ENCODE measurements at places on chromosomes 4 and X.

GRCh38 chr4:3183008-3183407 lies 66.0 kb upstream of the MSANTD1 start:
- no peak for DNase-seq

DNA sequence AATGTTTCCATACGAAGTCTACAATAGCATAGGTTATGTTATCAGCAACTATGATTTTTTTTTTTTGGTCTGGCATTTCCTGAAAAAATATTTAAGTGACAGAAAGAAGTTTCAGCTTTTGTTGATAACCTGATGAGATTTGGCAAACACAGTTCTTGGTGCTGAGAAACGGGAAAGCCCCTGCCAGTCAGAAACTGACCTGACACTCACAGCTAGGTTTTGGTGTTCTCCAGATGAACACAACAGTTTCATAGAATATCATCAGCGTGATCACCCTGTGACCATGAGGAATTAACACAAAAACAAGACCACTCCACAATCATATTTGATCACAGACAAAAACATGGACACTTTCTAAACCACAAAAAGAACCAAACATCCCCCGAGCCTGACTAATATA lies 152.5 kb upstream of the DCAF8L1 start:
- no peak for DNase-seq

DNA sequence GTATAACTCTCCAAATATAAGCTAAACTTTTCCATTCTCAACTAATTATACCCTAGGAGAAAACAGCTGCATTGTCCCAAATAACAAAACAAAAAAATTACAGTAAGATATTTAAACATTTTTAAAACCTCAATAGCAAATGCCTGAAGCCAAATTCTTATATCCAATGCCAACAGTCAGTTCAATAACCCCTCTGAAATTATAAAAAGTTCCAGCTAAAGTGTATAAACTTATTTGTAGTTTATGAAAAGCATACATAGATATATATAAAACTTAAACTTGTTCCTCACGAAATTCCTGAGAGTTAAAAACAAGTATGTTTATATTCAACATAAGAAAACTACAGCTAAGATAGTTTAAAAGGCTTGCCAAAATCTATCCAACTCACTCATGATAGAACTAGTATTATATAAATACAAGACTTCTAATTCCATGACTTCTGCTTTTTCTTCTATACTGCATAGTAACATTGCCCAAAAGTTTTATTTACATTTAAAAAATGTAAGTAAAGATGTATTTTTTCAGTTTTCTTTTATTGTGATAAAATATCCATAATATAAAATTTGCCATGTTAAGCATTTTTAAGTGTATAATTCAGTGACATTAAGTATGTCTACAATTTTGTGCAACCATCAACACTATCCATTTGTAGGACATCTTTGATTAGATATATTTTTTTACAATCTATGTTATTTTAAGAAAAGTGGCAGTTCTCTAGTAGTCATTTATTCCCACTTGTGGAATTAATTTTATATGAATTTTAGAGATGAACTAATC lies 72.8 kb downstream of the PPA2 start:
- DNase-seq: no peak

DNA sequence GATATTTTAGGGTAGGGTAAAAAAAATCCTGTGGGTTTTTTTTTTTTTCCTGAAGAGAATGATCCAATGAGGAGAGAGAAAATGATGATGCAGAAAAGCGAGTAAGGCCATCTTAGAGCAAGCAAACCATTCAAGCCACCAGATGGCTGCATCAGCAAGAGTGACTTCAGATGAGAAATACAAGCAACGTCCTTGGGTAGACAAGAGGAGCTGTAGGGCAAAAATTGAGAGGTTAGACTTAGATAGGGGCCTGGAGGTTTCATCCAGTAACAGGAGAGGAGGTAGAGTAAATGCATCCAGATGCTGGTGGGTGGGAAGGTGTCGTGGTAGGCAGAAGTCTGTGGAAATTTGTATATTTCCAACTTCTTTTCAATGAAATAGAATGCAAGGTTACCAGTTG lies 14.6 kb downstream of the FTHL17 start:
- no peak for DNase-seq

DNA sequence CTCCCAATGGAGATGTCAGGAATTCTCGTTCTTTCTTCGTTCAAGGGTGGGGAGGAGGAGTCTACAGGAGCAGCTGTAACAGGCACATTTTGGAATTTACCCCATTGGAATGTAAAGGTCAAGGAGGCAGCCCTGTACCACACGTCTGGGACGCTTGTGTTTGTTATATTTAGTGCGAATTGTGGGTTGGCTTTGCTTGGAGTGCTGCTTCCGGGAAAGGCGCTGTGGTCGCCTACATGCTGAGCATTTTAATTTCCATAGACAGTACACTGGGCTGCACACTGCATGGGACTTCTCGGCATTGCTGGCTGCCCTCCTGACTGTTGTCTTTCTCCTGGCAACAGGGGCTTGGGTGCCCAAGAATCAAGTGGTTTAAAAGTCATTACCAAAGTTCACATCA lies 12.8 kb downstream of the GYG2 start:
- no peak for DNase-seq

DNA sequence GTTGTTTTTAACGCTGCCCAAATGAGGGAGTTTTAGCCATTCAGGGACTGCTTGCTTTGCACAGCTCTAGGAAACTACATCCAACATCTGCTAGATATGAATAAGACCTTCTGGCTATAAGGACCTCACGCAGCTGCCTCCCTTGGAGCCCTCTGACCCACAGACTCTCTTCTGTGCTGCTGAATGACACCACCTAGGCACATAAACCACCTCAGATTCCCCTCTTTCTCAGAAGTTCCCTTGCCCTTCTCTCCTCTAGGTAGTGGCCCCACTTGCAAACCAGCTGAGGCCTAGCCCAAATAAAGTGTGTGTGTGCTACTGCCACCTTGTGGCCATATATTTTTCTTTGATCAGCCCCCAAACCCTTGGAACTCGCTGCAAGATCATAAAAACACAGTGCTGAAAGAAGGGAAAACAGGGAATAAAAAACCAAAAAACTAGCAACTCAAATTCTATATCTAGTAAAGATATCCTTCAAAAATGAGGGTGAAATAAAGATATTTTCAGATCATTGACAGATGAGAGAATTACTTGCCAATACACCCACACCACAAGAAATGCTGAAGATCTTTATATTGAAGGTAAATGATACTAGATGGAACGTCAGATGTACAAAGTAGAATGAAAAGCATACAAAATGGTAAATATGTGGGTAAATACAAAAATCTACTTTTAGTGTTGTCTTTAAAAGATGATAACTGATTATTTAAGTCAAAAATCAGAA lies 265.9 kb downstream of the ADAMTS3 start:
- DNase-seq: no peak

GRCh38 chr4:154560824-154561231 lies 2.0 kb upstream of the FGB start:
- DNase-seq: no peak

DNA sequence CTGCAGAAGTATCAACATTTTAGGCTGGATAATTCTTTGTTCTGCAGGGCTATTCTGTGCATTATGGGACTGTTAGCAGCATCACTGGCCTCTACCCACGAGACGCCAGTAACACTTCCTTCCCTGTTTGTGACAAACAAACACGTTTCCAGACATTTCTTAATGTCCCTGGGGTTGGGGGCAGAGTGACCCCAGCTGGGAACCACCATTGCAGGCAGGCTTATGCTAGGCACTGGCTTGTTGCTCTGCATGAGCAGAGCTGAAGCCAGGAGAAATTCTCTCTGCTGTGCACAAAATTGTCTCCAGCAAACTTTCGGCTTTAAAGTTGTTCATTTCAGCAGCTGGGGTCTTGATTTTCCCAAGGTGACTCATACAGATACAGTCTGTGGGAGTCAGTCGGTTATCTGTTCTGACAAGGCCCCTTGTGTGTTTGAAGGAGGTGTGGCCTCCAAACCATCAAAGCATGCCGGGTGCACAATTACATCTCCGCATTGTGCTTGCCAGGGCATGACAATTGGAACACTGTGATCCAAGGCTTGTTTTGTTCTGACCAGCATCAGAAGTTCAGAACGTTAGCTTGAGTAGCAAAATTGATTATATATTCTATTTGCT lies 156.4 kb upstream of the BOD1L1 start:
- no peak for DNase-seq

GRCh38 chrX:97401586-97402136 lies 518.0 kb downstream of the RPA4 start:
- no peak for DNase-seq

DNA sequence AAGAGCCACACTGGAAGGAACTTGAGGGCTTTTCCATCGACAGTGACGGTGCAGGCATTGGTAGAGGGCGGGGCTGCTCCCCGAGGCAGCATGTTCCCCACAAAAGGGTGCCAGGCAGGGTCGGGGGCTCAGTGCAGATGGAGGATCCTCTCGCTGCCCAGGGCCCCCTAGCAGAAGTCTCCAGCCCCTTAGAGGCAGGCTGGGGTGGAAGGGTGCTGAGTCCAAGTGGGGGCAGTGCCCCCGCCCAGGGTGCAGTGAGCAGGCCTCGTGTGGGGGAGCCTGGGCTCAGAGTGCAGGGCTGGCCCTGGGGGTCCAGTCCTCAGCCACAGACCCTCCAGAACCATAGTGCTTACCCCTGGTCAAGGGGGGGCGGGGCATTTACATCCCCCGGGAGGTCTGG lies 9.0 kb downstream of the CPZ start:
- DNase-seq: no peak

GRCh38 chr4:174047363-174047762 lies 236.1 kb downstream of the FBXO8 start:
- DNase-seq: no peak

GRCh38 chrX:8345473-8345872 lies 119.2 kb upstream of the VCX3B start:
- DNase-seq: no peak

DNA sequence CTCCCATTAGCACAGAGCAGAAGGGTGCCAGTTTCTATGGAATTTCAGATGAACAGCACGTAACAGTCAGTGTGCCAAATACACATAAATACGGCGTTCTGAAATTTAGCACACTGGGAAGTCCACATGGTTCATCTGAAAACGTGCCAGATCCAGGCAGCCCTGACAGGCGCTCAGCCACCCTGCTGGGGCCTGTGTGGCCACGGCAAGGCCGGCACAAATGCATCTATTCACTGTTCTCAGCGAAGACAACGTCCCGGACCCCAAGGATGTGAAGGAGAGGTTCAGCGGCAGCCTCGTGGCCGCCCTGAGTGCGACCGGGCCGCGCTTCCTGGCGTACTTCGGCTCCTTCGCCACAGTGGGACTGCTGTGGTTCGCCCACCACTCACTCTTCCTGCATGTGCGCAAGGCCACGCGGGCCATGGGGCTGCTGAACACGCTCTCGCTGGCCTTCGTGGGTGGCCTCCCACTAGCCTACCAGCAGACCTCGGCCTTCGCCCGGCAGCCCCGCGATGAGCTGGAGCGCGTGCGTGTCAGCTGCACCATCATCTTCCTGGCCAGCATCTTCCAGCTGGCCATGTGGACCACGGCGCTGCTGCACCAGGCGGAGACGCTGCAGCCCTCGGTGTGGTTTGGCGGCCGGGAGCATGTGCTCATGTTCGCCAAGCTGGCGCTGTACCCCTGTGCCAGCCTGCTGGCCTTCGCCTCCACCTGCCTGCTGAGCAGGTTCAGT lies 15.6 kb downstream of the DGKQ start:
- DNase-seq: no peak

DNA sequence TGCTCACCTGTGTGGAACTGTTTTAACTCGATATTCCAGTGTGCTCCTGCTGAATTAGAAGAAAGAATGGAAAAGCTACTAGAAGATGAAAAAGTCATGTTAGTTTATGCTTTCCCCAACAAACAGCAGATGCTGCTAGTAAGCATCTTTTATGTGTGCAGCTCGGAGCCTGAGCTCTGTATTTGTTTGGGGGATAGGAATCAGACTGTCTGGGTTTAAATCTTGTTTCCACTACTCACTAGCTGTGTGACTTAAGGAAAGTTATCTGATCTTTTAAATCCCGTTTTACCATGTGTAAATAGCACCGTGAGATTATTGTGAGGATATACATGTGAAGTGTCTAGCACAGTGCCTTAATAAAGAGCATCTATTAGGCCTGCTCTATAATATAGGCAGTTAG lies 24.0 kb upstream of the SPARCL1 start:
- DNase-seq: no peak

- DNase-seq: no peak
Measured at GRCh38 chr4:27003642-27004113, 143.0 kb downstream of the STIM2 start.

- no peak for DNase-seq
Measured at GRCh38 chr4:15888515-15888914, 50.0 kb downstream of the FGFBP1 start.

- DNase-seq: no peak
Measured at GRCh38 chr4:7326306-7326692, 108.4 kb downstream of the PSAPL1 start.

GRCh38 chr4:94228493-94229216 lies 21.0 kb downstream of the SMARCAD1 start:
- DNase-seq: no peak

- no peak for DNase-seq
Measured at GRCh38 chr4:41146716-41147506, 67.4 kb downstream of the APBB2 start.

DNA sequence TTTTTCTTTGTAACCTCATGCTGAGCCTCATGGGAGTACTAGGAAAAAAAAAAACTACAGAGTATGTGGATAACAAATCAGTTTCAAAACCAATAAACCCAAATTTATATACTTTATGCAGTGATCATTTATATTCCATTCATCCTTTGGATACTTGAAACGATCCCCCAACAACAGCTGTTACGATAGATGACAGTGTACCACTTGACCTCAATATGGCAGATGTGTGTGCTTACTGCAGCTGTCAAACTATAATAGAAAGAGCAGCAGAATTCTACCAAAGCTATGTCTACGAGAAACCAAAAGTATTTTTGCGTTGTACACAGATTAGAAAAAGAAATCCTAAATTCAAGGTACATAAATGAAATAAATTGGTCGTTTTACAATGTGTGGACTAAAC lies 337.8 kb downstream of the PDGFC start:
- DNase-seq: no peak

- DNase-seq: no peak
Measured at GRCh38 chr4:169201222-169202144, 69.3 kb downstream of the SH3RF1 start.

DNA sequence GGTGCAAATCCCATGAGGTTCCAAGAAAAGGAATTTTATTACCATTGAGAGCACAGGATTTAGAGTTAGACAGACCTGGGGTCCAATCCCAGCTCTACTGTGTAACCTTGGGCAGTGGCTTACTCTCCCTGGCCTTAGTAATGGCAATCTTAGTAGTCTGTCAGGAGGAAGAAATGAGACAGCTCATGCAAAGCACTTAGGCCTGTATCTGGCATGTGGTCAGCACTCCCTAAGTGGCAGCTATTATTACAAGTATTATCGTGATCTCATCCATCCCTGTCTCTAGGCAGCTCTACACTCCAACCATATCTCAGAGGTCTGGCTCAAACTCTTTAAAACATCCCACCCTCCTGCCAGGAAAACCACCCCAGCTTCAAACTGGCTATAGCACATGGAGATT lies 129.6 kb upstream of the NALF2 start:
- DNase-seq: no peak

- DNase-seq: no peak
Measured at GRCh38 chrX:85365370-85365995, 14.0 kb downstream of the POF1B start.

Data from stimulated activated CD8-positive, alpha-beta memory T cell treated with anti-CD3 and anti-CD28 coated beads, Interleukin-4, amount 100 ng/mL, for 4 hours (primary cell).